ENCODE measurements at places on chromosomes 3 and 15.
A peak's percentile ranks its signal among the peaks of the same experiment; 100 is the strongest.

GRCh38 chr15:38496151-38496550 lies 42.2 kb downstream of the FAM98B start:
- DNase-seq = no peak

- DNase-seq = peak; percentile 10
Observed at GRCh38 chr3:33317963-33318709, 40.9 kb downstream of the FBXL2 start.

GRCh38 chr3:51388286-51389029 lies 2.6 kb upstream of the RBM15B start:
- peak; percentile 39 for DNase-seq

- DNase-seq = no peak
Observed at GRCh38 chr3:59580499-59580898, 530.7 kb upstream of the CFAP20DC start.

GRCh38 chr15:61736790-61737189 lies 323.5 kb downstream of the VPS13C start:
- peak; percentile 46 for DNase-seq

All from inflammatory macrophage treated with lipopolysaccharide for 4 hours (primary cell).